Calu3 (cell line): ENCODE measurements at places on chromosomes 4 and X.

GRCh38 chrX:155968791-155969190 is 28.7 kb upstream of the IL9R start:
- DNase-seq, result no peak

- DNase-seq, result no peak
These were observed 128.7 kb downstream of the AFAP1 start for GRCh38 chr4:7810783-7811535.

GRCh38 chrX:30150196-30150895 is 65.0 kb upstream of the MAGEB2 start:
- DNase-seq, result no peak

- DNase-seq, result no peak
These were observed 519.2 kb upstream of the DIPK2B start for GRCh38 chrX:45719751-45720501.

GRCh38 chrX:7775987-7776386 is 67.0 kb upstream of the VCX start:
- DNase-seq, result no peak

DNA sequence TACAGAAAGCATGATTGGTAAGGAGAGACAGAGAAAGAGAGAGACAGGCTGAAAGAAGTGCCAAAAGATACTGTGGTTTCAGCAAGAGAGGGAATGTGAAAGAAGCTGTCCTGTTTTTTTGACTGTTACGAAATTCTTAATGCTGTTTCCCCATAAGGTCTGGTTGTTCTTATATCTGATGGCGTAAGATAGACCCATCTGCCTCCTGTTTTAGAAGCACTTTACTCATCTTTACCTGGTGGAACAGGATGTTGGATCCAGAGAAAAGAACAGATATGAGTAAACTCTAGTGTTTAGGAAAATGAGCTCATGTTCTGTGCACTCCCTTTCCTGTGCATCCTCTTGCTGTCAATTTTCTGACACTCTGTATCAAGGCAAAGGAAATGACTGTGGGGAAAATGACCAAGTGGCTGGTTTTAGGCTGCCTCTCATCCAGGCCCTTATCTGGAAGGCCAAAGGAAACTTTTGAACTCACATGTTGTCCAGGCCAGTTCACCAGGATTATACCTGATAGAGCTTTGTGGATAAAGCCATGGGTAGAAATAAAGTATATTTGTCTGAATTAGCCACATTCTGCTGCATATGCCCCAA is 311.7 kb upstream of the HTR2C start:
- no peak for DNase-seq

DNA sequence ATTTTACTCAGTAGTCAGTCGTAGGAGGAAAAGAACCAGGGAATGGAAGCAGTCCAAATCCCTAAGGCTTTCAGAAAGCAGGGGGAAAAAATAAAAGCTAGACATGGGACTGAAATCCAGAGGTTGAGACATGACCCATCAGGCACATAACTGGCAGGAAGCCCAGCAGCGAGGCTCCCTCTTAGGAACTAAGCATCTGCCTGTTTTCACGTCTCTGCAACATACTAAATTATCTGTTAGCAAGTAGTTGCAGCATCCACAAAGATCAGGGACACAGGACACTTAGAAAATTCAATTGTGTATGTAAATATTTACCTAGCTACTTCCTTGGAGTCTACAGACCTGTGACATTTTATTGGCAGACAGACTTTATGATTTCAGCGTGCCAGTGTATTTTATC is 118.0 kb upstream of the EDNRA start:
- DNase-seq, result no peak

DNA sequence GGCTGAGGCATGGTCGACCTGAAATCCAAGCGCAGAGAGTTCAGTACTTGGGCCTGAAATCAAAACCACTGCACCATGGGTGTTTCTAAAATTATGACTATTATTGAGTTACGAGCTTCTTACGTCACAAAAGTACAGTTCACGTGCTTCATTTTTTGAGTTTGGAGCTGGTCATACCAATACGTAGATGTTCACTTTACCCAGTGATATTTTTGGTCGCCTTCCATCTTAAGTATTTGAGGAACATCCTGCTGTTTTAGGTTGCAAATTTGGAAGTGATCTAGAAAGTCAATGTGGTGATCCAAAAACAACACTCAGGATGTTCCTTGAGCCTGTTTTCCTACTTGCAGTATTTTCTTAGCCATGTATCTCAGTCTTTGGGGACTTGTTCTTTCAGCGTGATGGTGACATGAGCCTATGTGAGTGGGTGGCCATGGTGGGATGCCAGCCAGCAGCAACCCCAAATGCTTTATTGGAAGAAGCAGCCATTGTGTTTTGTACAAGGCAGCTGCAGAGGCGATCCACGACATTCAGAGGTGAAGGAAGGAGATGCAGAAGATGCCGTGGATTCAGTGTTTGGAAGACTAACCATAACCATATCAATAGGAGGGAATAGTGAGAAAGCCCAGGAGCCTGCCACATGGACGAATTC is 28.7 kb downstream of the LDB2 start:
- DNase-seq, result no peak

DNA sequence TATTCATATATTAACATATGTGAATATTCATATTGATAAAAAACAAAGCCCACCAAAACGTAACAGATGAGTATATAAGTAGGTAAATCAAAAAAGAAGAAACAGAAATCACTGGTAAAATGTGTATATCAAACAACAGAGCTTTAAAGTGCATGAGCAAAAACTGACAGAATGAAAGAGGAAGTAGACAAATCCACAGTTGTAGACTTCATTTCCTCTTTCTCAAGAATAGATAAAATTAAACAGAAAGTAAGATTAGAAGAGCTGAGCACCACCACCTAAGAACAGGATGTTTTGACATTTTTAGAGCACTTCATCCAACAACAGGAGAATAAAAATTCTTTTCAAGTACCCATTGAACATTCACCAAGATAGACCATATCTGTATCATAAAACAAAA is 64.6 kb downstream of the CNKSR2 start:
- DNase-seq, result no peak

DNA sequence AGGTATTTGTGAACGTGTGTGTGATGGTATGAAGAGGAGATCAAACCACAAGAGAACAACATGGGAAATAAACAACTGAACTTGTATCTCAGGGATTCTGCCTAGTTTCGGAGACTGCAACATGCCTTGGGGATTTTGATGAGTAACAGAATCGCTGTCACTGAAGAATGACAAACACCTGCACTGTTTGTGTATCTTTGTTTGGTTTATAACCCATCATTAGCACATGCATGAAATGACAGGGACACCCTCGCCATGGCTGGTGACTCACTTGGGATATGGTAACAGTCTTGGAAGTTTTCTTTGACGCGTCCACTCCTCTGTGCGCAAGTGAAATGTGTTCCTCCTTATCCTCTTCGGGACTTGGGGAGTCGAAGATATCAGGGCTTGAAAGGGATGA is 30.3 kb upstream of the MAP3K15 start:
- no peak for DNase-seq

DNA sequence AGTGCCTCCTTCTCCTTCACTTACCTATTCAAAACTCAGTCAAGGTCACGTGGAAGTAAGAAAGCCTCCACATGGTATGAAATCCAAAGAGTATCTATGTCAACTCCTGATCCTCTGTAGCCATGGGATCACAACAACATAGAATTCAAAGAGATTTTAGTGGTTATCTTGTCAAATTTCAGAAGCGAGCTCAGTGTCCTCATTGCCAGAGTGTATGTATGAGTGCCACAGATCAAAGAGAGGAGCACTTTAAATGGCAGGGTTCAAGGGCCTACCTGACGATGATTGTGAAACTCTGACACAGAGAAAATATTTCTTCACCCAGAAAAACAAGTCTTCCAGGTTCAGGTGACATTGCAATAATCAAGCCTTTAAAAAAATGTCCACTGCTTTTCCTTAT is 1.2 kb upstream of the ACE2 start:
- no peak for DNase-seq
